ENCODE measurements at places on chromosomes 2 and 18. TPM values are rescaled to one million over a fixed set of nuclear protein-coding genes. Genes with fewer than 3 reads are reported as not detected.

FAM228A gene
- total RNA-seq, result 0.43 TPM

UGT1A8 gene
- total RNA-seq, result not detected

TMEM247 gene
- 0.32 TPM for total RNA-seq

RAB17 gene
- total RNA-seq, result 0.43 TPM

Data from fibroblast of villous mesenchyme (primary cell).